Bronchial epithelial cell (primary cell): ENCODE measurements at places on chromosomes 11 and 22.

GRCh38 chr11:69470301-69470700 lies 11.2 kb upstream of the LINC01488 start:
- no peak for DNase-seq

- no peak for DNase-seq
These were observed 1.9 kb downstream of the CNGA4 start for GRCh38 chr11:6240781-6241180.

- DNase-seq = peak; percentile 72
These were observed at the start of gene ADAMTS15 for GRCh38 chr11:130448416-130449309. TSS of gene ADAMTS15 (plus strand) at chr11:130448645. CDS start at chr11:130448974, 329 bp downstream.

- DNase-seq = no peak
These were observed 53.3 kb upstream of the SYN3 start for GRCh38 chr22:33111491-33111890.

DNA sequence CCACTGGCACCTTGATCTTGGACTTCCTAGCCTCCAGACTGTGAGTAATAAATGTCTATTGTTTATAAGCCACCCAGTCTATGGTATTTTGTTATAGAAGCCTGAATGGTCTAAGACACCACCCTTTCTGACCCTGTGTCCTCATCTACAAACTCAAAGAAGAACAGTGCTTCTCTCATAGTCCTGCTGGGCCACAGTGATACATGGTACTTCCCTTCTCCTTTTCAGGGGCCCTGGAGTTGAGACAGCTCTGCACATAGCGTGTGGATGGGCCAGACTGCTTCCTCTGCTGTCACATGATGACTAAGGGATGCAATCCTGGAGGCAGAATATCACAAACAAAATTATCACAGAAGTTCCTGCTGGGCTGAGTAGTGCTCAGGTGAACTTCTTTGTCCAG lies 5.0 kb downstream of the KCNJ11 start:
- peak; percentile 26 for DNase-seq

DNA sequence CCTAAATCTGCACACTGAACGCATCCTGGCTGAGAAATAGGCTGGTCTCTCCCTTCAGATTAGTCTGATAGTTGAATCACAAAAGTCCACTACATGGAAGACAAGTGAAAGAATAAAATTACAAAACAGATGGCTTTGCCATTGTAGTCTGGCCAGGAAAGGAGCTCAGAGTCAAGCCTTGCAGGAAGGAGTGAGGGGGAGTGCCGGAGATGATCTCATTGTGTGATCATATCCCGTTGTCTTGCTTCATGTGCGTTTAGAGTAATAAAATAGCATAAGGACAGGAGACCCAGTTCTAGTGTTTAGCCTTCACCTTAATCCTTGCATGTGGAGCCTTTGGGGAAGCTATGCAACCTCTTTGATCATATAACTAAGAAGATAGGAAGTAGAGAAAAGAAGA lies 666.7 kb upstream of the RAG2 start:
- peak; percentile 0 for DNase-seq

- no peak for DNase-seq
These were observed 125.0 kb downstream of the UVRAG start for GRCh38 chr11:75939992-75940391.

DNA sequence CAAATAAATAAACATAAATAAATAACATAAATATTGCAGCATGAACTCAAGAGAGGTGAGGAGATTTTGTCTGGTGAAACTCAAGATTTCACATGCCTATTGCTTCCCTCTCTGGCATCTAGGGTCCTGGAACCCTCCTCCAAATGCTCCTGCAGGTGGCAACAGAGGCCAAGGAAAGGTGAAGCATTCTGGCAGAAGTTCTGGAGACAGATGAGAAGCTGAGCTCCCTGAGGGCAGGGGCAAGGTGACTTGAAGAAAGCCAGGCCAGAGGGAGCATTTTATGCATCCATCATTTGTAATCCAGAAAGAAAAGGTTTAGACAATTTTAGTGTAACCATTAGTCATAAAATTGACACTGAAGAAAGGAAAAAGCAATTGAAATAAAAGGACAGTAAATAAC lies 64.9 kb downstream of the ENDOD1 start:
- DNase-seq = peak; percentile 56

- no peak for DNase-seq
These were observed 14.5 kb upstream of the GAB2 start for GRCh38 chr11:78432058-78432515.

DNA sequence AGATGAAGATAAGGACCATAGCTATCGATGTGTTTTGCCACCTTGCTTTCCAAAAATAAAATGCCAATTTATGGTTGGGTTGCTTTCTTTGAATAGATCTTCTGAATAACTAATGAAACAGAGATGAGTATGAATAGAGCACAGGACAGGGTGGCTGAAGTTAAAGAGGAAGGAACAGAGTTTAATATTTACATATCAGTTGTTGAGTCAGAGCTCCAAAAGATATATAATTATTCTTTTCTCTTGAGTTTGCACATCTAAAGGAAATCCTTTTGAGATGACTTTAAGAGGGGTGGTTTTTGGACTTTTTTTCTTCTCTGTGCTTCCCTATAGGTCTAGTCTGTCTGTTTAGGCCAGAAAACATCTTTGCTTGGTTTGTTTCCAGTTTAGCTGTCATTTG lies 115.2 kb downstream of the DDX10 start:
- no peak for DNase-seq

GRCh38 chr22:31288496-31289240 lies 3.6 kb downstream of the PIK3IP1 start:
- no peak for DNase-seq

GRCh38 chr22:29679316-29679715 lies 40.5 kb upstream of the CABP7 start:
- no peak for DNase-seq

DNA sequence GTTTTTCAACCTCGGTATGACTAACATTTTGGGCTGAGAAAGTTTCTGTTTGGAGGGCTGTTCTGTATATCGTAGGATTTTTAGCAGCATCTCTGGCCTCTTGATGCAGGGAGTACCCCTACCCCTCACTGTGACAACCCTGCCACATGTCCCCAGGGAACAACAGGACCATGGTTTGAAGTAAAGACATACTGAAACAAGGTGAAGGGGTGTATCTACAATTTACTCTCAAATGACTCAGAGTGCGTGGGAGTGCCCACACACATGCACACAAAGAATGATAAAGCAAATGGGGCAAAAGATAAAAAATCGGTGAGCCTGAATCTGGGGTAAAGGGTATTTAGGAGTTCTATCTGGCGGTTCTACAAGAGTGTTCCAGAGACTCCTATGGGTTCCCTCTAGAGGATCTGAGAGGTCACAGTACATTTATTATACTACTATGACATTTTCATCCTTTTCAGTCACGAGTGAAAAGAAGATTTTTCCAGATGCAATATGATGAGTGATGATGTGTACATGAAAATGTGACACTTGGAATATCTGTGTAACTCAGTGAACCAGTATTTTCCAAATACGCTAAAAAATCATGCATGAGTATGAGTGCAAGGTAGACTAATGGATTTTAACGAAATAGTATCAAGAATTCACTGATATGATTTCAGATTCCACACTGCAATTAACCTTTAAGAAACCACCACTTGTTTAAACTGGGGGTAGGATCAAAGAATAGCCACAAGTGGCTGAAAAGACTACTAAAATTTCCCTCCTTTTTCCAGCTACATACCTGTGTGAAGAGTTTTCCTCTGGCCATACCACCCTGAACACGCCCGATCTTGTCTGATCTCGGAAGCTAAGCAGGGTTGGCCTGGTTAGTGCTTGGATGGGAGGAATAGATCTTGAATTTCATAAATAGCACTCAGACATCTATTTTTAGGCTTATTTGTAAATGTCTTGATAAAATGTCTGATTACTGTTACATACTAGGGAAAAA lies 56.3 kb upstream of the YPEL1 start:
- DNase-seq = peak; percentile 66
